ENCODE measurements at places on chromosomes 4 and X.

DNA sequence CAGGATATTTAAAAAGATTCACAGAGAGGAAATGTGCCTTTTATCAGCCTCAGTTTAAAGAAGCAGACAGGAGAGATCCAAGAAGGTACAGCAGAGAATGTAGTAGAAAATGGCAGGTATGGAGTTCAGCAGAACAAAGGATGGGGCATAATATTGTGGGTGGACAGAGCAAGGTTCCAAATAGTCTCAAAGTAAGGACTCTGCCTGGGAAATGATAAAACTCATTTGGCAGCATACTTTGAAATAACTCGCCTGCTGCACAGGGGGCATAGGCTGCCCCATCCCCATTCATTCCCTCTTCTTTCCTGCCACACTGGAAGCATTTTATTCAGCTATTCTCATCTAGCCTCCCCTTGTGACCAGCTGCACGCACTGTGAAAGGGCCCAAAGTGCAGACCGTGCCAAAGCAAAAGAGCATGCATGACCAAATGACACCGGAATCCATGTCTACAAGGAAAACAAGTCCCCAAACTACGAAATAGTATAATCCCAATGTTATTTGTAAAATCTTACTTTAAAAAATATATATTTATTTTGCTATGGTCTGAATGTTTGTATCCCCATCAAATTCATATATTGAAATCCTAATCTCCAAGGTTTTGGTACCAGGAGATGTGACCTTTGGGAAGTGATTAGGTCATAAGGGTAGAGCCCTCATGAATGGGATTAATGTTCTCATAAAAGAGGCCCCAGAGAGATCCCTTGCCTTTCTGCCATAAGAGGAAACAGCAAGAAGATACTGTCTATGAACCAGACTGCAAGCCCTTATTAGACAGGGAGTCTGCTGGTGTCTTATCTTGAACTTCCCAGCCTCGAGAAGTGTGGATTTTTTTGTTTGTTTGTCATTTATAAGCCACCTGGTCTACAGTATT is 77.4 kb upstream of the PRSS48 start:
- no peak for DNase-seq

- no peak for DNase-seq
Measured at GRCh38 chrX:18291006-18291545, 63.4 kb downstream of the SCML2 start.

DNA sequence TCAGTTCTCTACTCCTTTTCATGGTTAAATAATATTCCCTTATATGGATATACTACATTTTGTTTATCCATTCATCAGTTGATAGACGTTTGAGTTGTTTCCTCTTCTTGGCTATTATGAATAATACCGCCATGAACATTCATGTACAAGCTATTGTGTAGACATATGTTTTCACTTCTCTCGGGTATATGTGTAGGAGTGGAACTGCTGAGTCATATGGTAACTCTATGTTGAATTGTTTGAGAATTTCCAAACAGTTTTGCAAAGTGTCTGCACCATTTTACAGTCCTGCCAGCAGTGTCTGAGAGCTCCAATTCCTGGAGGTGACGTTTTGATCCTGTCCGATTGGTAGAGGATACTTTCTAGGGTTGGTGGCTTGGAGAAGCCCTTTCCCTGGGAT is 23.6 kb downstream of the PLAC1 start:
- no peak for DNase-seq

GRCh38 chr4:123478859-123479345 is 82.3 kb downstream of the SPRY1 start:
- DNase-seq: no peak

DNA sequence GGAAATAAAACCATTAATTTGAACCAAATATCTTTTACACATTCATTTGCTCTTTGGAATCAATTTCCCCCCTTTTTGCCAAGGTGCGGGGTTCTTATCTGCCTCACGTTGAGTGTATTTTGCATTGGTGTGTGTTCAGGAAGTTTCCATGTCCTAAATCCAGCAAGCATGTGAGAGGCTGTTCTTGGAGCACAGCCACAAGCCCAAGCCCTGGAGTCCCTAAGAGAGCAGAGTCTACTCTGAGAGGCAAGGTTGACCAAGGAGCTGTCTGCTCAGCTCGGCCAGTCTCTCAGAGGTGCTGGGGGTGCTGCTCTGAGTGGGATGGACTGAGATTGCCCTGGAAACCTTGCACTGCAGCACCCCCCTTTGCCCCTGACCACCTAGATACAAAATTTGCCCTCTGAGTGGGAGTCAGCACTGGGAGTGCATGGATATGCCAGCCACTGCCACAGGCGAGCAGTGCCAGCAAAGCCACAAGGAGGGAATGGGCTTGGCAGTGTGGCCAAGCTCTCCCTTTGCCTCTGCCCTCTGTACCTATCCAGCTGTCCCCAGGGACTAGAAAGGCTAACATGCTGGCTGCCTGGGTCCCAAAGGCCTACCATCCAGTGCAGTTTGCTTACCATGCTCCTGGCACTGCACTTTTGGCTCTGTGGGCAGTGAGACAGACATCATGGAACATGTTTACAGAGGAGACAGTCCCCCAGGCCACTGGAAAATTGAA is 20.5 kb upstream of the FAM193A start:
- DNase-seq: no peak

DNA sequence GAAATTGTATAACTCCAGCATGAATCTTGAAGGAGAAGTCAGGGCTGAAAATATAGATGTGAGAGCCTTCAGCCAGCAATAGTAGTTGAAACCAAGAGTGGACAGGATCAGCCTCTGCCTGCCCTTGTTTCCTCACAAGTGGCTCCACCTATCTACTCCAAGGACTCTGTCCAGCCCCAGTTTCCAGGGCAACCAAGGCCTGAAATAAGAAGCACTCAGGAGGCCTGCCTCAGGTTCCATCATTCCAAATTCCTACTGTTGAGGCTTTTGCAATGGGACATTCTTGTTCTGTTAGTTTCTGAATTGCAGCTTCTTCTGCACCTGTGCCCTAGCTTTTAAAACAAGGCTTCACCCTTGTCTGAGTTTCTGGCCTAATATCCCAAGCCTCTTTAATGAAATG is 41.6 kb downstream of the TRPC5OS start:
- DNase-seq: no peak

DNA sequence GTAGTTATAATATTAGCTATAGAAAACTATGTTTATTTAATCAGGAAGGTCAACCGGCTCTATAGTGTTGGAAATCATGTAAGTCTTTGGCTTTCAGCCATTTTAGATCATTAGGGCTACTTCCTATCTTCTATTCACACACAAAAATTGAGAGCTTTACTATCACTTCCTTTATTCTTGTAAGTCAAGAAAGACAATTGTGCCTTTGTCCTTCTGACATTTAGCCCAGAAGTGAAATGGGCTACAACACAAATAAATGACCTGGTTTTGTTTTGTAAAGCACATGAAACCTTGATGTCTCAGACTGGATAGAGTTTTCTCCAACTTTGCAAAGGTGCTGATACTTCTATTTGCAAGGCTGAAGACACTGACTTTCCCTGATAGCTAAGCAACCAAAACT is 122.4 kb upstream of the ACSL4 start:
- no peak for DNase-seq

DNA sequence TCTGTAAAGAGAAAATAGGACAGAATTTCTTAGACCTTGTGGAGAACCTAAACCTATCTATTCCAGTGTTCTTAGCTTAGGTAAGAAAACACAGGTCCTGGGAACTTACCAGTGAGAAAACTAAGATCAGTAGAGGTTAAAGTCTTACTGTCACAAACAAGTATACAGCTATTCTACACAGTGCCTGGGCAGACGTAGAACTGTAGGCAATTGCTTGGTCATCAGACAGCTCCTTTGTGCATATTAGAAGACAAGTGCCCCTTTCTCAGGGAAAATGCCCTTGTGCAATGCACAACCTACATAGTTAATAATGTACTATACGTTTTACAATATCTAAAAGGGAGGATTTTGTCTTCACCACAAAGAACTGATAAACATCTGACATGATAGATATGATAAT is 86.6 kb upstream of the JADE1 start:
- no peak for DNase-seq

DNA sequence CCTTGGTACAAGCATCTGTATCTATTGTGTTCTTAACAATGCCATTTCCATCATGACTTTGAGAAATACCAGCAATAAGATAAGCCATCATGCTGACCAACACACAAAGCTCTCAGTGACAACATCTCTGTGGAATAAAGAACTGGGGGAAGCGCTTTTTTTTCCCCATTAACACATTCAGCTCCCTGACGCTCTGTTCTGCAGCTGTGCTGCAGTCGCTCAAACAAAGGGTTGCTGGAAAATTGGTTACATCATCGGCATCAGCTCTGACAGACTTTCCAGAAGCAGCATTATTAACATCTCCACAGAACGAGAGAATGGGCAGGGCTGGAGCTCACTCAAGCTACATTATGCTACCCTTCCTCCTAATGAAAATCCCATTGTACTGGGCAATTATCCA is 39.9 kb downstream of the DCX start:
- no peak for DNase-seq

- DNase-seq: no peak
Measured at GRCh38 chrX:85561231-85561630, 181.8 kb upstream of the POF1B start.

GRCh38 chr4:138199568-138200235 is 42.4 kb downstream of the SLC7A11 start:
- no peak for DNase-seq
